ENCODE measurements at places on chromosomes 12 and 14.
A peak's percentile ranks its signal among the peaks of the same experiment; 100 is the strongest.

DNA sequence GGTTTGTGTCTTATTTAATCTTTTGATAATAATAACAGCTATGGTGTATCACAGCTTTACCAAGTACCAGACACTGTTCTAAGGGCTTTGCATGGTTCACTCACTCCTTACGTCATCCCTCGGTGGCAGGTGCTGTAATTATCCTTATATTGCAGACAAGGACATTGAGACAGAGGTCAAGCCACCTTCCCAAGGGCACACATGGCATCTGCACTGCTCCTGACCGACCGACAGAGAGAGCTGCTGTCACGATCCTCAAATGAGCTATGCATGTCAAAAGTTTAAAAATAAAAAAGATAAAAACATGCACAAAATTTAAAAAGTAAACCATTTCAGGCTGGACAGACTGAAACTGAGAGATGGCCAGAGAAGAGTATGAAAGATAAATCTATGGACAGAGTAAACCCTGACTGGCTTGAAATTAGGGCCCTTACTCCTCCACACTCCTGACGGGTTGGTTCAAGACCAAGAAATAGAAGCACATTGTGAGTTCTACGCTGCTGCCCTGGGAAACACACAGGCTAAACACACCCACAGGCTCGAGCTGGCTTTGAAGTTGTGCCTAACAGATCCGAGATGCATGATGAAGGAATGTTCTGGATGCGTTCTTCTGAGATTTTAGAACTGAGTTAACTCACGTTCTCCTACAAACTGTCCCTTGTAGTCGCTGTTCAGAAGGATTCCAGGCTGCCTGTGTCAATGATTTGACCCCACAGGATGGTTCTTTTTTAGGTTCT, 268.7 kb downstream of the ZFP36L1 start:
- no peaks in the 10 kb centered on the region for H3K27me3 ChIP-seq
- DNase-seq = no peak
- no peak overlapping the region for H3K4me3 ChIP-seq
- peaks cover 7% of the 10 kb centered on the region for H3K4me1 ChIP-seq
- H3K27ac ChIP-seq = no peak overlapping the region
- H3K36me3 ChIP-seq = no peaks in the 10 kb centered on the region

DNA sequence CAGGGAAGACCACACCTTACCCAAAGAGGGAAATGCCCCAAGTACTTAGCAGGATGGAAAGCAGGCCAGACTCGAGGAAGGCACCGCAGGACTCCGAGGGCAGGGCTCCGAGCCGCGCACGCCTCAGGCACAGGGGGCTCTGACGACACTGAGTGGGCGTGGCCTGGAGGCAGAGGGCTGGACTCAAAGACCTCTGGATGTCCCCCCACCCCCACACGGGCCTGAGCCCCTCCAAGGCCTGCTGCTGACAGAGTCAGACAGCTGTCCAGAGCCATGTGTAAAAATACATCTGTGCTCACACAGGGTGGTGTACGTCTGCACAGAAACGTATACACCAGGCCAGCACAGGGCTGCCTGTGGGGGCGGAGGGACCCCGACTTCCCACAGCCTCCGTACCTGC, 1.4 kb downstream of the AKT1 start:
- peak; percentile 36 for DNase-seq
- H3K4me1 ChIP-seq = peaks cover 32% of the 10 kb centered on the region
- peaks cover 55% of the 10 kb centered on the region for H3K36me3 ChIP-seq
- no peaks in the 10 kb centered on the region for H3K27me3 ChIP-seq

GRCh38 chr12:74370608-74371216, 166.9 kb upstream of the ATXN7L3B start:
- H3K27me3 ChIP-seq = no peaks in the 10 kb centered on the region
- H3K4me3 ChIP-seq = no peak overlapping the region
- no peaks in the 10 kb centered on the region for H3K36me3 ChIP-seq
- DNase-seq = no peak

- no peak overlapping the region for H3K27ac ChIP-seq
- no peak for DNase-seq
Measured at GRCh38 chr12:1533602-1534304, 60.6 kb downstream of the FBXL14 start.

GRCh38 chr12:93699271-93700145, 22.3 kb downstream of the CRADD start:
- peak overlapping the region; percentile 92 for H3K27ac ChIP-seq
- H3K4me3 ChIP-seq = no peak overlapping the region
- DNase-seq = no peak
- no peaks in the 10 kb centered on the region for H3K36me3 ChIP-seq

DNA sequence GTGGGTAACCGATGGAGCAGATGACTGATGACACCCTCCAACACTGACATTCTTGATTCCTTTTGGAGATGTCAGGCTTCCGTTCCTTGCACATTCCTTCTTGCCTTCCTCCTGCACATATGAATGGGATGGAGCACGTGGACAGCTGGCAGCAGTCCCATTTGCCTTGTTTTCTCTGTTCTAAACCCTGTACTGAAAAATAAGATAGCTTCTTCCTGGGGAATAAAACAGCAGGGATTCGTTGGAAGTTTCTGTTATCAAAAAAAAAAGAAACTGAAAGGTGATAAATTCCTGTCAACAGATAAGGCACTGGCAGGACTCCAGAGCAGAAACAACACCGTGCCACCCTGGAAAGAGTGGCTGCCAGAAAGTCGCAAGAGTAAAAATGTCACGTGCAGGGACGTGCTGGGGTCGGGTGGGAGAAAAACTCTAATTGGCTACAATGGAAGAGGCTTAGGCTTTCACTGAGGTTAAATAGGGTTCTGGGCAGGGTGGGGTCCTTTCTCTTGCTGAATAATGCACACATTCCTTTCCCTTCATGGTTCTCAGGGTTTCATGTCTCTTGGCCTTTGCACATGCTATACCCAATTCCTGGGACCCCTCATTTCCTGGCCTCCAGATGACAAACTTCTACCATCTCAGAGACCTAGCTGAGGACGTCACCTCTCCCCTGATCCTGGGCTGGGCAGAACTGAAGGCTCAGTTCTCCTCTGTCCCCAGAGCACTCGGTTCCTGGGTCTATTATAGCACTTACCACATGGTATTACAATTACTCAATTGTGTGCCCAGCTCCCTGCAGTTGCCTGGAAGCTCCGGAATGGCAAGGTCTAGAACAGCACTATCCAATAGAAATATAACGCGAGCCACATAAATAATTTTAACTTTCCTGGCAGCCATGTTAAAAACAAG, 7.0 kb upstream of the NUAK1 start:
- no peak overlapping the region for H3K4me3 ChIP-seq
- H3K27ac ChIP-seq = no peak overlapping the region

GRCh38 chr14:99256483-99256874, 15.5 kb downstream of the BCL11B start:
- DNase-seq = no peak
- H3K27me3 ChIP-seq = no peaks in the 10 kb centered on the region
- H3K4me3 ChIP-seq = no peak overlapping the region
- H3K36me3 ChIP-seq = no peaks in the 10 kb centered on the region
- H3K27ac ChIP-seq = no peak overlapping the region

DNA sequence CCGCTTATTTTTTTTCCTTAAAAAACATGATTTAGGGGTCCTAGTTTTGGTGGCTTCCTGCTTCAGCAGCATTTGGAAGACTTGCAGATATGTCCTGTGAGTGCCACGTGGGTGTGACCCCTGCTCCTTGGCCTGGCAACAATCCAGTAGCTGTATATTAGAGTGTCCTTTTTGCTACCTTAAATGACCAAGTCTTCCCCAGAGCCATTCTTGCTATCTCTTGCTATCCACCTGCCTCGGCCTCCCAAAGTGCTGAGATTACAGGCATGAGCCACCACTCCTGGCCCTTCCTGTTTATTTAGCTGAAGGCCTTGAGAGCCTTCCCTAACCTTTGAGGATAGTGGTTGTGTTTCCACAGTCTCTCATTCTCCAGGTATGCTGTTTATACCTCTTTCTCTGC, 17.0 kb downstream of the TPCN1 start:
- H3K27me3 ChIP-seq = no peaks in the 10 kb centered on the region
- H3K4me3 ChIP-seq = no peak overlapping the region
- peaks cover 48% of the 10 kb centered on the region for H3K4me1 ChIP-seq
- no peak overlapping the region for H3K27ac ChIP-seq
- H3K36me3 ChIP-seq = no peaks in the 10 kb centered on the region

GRCh38 chr12:44835641-44836379, 40.3 kb downstream of the NELL2 start:
- H3K4me3 ChIP-seq = no peak overlapping the region
- H3K27me3 ChIP-seq = no peaks in the 10 kb centered on the region
- H3K36me3 ChIP-seq = no peaks in the 10 kb centered on the region
- no peaks in the 10 kb centered on the region for H3K4me1 ChIP-seq
- H3K27ac ChIP-seq = no peak overlapping the region

DNA sequence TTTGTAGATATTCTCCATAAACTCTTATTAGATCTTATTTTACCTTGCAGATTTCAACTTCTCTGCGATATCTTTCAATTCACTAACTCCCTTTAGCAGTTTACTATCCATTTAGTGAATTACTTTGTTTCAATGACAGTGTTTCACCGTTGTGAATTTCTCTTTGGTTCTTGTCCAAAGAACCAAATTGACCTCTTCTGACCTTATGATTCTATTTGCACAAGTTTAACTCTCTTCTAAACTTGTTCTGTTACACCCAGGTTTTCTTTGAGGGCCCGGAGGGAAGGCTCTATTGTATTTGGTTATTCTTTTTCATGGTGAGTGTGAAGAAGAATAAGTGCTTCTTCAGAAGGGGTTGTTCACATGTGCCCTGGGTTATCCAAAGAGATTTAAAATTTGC, 186.7 kb downstream of the MON2 start:
- DNase-seq = no peak
- H3K27ac ChIP-seq = no peak overlapping the region
- H3K4me3 ChIP-seq = no peak overlapping the region
- H3K36me3 ChIP-seq = no peaks in the 10 kb centered on the region

DNA sequence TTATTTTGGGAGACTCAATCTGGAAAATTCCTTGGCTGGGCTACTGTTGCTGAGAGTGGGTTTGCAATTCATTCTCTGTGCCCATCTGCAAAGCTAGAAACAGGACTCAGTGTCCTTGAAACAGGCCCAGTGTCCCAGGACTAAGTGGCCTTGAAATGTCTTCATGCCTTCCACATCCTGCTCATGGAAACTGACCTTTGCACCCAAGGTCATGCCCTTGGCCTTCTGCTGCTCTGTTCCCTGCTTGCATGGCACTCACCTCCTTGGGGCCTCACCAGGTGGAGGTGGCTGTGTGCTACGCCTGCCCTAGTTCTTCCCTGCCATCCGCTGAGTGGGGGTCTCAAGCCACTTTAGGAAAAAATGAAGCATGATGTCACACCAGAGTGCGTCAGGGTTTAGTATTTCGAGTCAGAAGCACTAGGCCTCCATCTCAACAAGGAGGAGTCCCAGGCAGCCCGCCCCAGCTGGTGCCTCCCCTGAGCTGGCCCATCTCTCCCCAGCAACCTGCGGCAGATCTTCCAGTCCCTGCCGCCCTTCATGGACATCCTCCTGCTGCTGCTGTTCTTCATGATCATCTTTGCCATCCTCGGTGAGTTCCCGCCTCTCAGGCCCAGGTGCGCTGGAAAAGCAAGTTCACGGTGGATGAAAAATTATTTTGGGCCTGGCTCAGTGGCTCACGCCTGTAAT, 48.1 kb downstream of the TPCN1 start:
- no peak overlapping the region for H3K27ac ChIP-seq
- no peak for DNase-seq
- no peaks in the 10 kb centered on the region for H3K27me3 ChIP-seq
- peaks cover 3% of the 10 kb centered on the region for H3K36me3 ChIP-seq
- peaks cover 12% of the 10 kb centered on the region for H3K4me1 ChIP-seq
- H3K4me3 ChIP-seq = no peak overlapping the region

DNA sequence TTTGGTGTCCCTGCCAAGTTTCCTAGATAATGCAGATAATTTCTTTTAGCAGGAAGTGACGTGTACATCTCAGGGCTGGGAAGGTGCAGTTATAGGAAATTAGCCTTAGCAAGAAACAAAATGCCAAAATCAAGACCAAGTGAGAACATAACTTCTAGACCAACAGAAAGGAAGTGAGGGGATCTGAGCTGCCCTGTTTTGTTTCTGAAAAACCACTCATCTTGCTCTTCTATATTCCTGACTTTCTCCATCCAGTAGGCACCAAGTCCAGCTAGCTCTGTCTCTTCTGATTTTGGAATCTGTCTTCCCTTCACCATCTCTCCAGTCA, 23.9 kb upstream of the DUSP6 start:
- H3K27ac ChIP-seq = peak overlapping the region; percentile 44
- DNase-seq = no peak
- H3K4me1 ChIP-seq = peaks cover 53% of the 10 kb centered on the region
- H3K36me3 ChIP-seq = no peaks in the 10 kb centered on the region

GRCh38 chr14:33188880-33189279, 250.2 kb downstream of the NPAS3 start:
- no peaks in the 10 kb centered on the region for H3K4me1 ChIP-seq
- H3K27ac ChIP-seq = no peak overlapping the region
- no peaks in the 10 kb centered on the region for H3K27me3 ChIP-seq
- no peak overlapping the region for H3K4me3 ChIP-seq
- DNase-seq = no peak

- H3K27ac ChIP-seq = peak overlapping the region; percentile 61
- H3K4me1 ChIP-seq = peaks cover 13% of the 10 kb centered on the region
Measured at GRCh38 chr12:92955997-92956663, 27.0 kb upstream of the EEA1 start.

GRCh38 chr14:96257056-96257455, 1.0 kb downstream of the BDKRB1 start:
- no peak overlapping the region for H3K4me3 ChIP-seq
- peak overlapping the region; percentile 92 for H3K27ac ChIP-seq
- H3K27me3 ChIP-seq = no peaks in the 10 kb centered on the region
- peaks cover 70% of the 10 kb centered on the region for H3K4me1 ChIP-seq

GRCh38 chr14:89348722-89349121, 68.3 kb downstream of the FOXN3 start:
- DNase-seq = no peak
- H3K4me1 ChIP-seq = peaks cover 19% of the 10 kb centered on the region
- no peak overlapping the region for H3K27ac ChIP-seq
- peaks cover 15% of the 10 kb centered on the region for H3K36me3 ChIP-seq
- no peak overlapping the region for H3K4me3 ChIP-seq

DNA sequence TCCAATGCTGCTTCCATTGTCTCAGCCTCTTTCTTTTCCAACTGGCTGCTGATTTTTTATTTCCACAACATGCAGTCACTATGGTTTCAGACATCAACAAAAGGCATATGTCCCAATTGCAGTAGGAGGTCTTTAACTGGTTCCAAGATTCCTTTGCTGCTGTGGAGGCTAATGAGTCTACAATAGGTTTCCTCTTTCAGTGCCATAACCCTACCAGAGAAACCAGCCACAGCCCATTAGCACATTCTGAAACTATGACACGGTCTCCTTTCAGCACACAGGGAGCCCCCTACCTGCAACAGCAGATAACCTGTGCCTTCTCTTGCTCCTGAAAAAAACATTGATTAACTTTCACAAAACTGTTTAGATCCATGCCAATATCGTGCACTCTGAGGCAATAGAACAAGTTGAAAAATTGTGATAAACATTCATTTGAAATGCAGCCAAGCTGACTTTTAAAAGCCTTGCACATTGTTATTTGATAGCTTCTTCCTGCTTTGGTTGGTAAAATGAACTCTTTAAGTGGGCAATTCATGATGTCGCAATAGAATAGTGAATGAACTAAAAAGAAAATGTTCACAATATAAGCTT, 32.4 kb downstream of the PLEKHG7 start:
- no peak overlapping the region for H3K27ac ChIP-seq
- no peak for DNase-seq
- H3K4me3 ChIP-seq = no peak overlapping the region
- H3K4me1 ChIP-seq = no peaks in the 10 kb centered on the region

Measured in SJSA1 (cell line).